Stimulated activated CD8-positive, alpha-beta memory T cell treated with anti-CD3 and anti-CD28 coated beads, Interleukin-4, amount 100 ng/mL, for 48 hours (primary cell): ENCODE measurements at places on chromosomes 1 and 21.

DNA sequence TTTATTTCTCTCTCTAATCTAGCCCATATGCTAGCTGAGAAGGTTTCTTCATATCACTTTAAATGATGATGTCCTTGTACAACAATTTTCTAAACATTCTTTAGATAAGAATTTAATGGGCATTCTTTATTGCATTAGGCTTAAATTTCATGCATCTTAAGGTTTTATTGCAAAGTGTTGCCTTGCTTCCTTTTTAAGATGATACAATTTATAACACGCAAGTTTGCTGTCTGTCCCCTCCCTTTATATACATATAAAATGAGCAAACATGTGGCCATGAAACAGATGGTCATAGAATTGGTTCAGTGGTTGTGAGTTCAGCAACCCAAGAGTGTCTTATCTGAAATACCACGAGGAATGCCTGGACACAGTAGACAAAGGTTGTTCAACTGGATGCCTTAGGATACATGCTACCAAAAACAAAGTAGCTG, 12.1 kb downstream of the NBPF3 start:
- no peak for DNase-seq

DNA sequence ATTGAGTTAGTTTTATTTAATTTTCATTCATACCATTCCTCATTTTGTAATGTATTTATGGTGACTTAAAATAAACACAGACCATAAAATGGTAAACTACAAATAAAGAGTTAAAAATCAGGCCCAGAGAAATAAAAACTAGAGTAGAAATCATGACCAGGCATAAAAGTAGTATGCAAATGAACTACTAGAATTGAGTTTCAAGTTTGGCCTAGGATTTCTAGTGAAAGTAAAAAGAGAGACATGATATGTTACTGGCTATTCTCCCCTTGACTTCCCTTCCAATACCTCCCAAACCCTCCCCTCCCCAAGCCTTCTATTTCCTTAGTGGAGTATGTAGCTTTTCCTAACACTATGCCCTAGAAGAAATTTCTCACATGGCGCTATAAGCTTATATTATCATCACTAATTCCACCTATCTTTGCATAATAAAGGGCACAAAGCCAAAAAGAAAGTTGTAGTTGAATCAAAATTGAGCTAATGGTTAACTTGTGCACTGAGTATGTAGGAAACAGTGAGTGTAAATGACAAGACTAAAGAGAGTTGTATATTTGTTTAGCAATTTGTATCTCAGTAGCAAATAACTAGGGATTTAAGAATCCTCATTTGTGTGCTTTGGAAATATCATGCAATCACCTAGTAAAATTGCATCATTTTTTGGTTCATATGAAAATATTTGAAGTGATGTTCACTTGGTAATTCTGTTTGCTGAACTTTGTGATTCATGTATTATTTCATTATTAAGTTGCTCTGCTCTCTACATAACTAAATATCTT, 29.7 kb upstream of the CDC14A start:
- no peak for DNase-seq

DNA sequence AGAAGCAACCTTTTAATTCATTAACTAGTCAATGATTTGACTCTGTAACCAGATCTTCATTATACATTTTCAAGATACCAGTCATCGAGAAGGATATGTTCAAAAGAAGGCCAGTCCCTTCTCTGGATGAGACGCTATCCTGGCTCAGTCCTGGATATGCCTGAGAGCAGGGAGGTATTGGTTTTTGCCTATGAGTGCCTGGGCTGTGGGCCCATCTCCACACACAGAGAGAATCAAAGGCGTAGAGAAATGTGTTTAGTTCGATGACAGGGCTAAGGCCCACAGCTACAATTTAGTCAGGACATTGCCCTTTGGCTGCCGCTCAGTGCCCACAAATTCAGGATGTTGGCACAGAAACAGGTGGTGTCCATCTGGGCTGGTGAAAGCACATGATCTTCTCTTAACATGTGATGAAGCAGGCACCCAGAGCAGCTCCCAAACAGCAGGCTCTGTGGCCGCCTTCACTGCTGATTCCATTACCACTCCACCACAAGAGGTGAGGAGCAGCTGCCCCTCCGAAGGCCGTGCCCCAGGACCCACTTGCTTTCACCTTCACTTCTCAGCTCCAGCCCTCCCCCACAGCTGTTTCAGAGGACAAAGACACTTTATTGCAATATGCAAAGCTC, 24.7 kb downstream of the ACKR1 start:
- no peak for DNase-seq

- no peak for DNase-seq
These were observed 184.5 kb downstream of the COP1 start for GRCh38 chr1:176022574-176022973.

GRCh38 chr1:161935264-161935663, 88.4 kb downstream of the OLFML2B start:
- no peak for DNase-seq

DNA sequence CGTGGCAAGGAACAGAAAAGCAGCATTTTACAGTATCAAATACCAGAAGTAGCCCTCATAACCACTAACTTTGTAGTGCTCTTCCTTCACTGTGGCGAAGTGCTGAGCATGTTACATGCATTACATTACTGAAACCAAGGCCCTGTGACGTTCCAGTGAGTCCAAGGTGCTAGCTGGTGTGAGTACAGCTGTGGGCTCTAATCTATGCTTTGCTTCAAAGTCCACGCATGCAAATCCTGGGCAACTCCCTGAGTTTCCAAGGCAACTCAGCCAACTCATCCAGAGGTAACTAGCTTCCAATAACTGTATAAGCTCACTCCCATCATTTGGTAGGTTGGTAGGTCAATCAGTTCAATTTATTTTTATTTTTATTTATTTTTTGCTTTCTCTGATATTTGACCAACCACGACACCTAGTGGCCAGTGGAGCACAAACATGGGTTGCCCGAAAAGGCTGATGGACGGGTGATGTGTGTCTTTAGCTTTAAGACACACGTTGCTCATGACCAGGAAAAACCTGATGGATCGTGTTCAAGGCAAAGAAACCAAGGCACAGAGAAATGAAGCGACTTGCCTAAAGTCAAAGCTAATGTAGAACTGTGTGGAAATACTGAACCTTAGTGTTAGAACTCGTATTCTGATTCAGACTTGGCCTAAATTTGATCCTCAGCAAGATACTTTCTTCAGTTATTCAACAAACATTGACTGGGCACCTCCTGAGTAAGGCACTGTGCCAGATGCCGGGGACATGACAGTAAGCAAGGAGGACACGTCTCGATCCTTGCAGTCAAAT, 73.0 kb downstream of the GNG12 start:
- DNase-seq, result peak; percentile 74

GRCh38 chr1:243725075-243725474, 125.0 kb downstream of the AKT3 start:
- DNase-seq, result no peak

GRCh38 chr1:176854758-176855745, 309.5 kb downstream of the ASTN1 start:
- no peak for DNase-seq

GRCh38 chr1:228745497-228745896, 10.2 kb downstream of the RHOU start:
- DNase-seq, result no peak

DNA sequence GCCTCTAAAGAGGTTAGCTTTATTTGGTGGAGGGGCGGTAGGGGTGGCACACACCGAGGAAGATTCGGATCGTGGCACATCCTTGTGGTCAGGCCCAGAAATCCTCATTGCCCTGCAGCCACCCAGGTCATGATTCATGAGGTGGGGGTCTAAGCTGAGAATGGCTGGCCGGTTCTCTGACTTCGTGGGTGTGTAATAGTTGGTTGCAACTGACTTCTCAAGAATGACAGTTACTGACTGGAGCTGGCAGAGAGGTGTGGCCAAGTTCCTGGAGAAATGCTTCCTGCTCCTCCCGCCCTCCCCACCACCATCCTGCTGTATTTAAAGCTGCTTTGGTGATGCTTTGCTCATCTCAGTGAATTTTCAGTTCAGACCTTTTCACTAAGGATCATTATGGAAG, 198.6 kb downstream of the KIF26B start:
- DNase-seq, result no peak

DNA sequence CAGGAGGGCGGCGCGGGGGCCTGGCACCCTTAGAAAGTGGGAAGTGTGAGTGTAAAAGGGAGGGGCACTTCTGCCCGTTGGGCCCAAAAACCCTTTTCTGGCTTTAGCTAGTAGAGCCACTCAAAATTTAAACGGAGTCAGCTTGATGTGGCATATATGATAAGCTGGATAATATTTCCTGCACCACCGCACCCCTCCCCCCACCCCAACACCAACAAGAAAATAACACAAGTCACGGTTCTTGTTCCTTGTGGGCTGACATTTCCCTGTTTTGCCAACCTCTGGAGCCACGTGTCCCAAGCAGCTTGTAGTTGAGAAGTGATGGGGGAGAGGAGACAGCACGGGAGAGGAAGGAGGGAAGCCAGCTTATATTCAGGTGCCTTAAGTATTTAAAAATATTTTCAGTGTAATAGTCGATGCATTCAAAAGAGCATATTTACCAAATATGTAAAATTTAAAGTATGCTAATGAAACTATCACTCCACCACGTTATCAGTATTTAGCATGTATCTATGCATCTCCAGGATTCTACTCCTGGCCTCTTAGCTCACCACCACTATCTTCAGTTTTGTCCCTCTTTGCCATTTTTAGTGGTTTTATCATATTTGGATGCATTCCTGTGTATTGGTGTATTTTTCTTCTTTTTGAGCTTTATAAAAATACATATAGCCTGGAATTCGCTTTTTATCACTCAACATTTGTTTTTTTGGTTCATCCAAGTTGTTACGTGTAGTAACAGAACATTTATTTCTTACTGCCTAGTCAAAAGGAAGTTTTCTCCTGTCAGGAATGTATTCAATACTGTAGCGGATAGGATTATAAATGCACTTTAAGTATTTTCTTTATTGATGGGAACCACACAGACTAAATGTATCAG, 773 bp upstream of the DDX59 start:
- DNase-seq, result no peak

GRCh38 chr21:26962621-26963181, 4.2 kb downstream of the ADAMTS5 start:
- no peak for DNase-seq

- DNase-seq, result no peak
These were observed 23.5 kb downstream of the CASP9 start for GRCh38 chr1:15500184-15501178.

GRCh38 chr1:11740258-11741192, 4.6 kb downstream of the AGTRAP start:
- DNase-seq, result peak; percentile 40

DNA sequence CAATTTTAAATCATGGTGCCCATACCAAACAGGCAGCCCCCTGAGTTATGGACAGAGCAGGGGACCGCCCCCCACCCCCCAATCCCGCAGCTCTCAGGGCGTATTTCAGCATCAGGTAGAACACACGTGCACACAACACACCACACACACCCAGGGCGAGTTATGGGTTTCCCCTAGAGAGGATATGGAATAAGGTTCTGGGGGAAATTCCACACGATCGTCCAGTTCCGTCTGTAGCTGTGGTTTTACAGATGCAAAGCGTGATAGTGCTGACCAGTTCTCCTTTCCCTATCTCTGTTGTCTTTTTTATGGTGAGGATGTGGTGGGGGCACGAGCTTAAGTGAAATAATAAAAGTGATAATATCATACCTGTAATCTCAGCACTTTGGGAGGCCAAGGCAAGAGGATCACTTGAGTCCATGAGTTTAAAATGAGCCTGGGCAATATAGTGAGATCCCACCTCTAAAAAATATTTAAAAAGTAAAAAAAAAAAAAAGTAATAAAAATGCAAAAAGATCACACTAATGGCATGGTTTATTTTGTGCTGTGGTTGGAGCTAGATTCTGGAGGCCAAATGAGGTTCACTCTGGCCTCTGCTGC, 25.1 kb downstream of the C2CD2 start:
- no peak for DNase-seq

DNA sequence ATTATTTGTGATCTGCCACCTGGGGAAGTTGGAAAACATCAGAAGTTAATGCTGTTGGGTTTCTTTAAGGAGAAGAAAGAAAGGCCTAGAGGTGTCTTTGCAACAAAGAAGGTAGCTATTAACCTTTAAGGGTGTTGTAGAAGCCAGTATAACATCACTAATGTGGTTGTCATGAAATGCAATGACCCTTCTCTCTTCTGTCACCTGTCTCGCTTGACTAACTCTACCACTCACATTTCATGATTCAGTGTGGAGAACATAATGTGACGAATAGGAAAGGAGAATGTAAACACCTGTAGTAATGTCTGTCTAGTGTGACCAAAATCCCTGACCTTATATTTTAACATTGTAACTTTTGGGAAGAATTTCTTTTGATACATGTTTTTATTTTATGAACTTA, 211.7 kb upstream of the UBE2U start:
- no peak for DNase-seq

- no peak for DNase-seq
These were observed 430.6 kb upstream of the DAB1 start for GRCh38 chr1:57854436-57854835.

DNA sequence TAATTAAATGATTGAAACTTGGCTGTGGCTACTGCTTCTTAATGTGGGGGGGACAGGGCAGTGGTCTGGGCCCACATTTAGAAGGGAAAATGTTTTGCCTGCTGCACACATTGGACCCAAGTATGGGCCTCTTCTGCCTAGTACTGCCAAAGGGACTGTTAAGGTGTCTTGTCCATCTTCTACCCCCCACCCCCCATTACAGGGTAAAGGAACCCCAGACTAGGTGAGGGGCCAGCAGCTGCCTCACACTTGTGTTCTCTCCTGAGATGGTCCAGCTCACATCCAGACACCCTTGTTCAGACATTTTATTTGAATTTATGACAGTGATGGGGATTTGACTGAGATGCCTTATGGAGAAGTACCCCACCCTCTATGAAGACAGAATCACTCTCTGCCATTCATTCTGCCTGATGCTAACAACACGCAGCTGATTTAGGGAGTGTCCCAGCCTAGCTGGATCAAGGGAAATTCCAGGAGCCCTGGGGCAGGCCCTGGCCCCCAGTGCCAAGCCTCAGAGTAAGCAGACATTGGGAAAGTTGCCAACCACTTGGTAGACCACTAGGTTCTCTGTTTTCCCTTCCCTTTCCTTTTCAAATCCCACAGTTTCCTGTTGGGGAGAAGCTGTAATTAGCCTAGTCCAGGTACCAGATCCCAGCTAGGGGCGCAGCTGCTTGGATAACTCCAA, 42.1 kb downstream of the YARS1 start:
- no peak for DNase-seq

DNA sequence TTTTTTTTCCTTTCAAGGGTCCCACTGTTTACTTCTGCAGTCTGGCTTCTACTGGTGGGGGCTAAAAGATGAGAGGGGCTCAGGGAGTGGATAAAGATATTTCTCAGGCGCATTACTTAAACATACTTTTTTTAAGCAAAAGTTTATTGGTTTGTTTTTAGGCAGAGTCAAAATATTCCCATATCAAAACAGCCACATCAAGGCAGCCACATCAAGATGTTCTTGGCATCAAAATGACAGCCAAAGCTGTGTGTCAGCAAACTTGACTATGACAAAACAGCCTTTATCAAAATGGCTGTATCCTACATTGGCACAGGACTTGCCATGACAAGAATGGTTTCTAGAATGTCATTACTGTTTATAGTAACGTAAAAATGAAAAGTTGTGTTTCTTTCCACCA, 22.1 kb upstream of the RASAL2 start:
- DNase-seq, result no peak

- no peak for DNase-seq
These were observed 29.3 kb upstream of the SHISA4 start for GRCh38 chr1:201859424-201859823.
